ENCODE measurements at places on chromosomes 7 and 10.

- DNase-seq: no peak
Observed at GRCh38 chr10:25839683-25840082, 94.3 kb upstream of the MYO3A start.

GRCh38 chr10:29849886-29850285 lies 209.5 kb downstream of the JCAD start:
- no peak for DNase-seq

DNA sequence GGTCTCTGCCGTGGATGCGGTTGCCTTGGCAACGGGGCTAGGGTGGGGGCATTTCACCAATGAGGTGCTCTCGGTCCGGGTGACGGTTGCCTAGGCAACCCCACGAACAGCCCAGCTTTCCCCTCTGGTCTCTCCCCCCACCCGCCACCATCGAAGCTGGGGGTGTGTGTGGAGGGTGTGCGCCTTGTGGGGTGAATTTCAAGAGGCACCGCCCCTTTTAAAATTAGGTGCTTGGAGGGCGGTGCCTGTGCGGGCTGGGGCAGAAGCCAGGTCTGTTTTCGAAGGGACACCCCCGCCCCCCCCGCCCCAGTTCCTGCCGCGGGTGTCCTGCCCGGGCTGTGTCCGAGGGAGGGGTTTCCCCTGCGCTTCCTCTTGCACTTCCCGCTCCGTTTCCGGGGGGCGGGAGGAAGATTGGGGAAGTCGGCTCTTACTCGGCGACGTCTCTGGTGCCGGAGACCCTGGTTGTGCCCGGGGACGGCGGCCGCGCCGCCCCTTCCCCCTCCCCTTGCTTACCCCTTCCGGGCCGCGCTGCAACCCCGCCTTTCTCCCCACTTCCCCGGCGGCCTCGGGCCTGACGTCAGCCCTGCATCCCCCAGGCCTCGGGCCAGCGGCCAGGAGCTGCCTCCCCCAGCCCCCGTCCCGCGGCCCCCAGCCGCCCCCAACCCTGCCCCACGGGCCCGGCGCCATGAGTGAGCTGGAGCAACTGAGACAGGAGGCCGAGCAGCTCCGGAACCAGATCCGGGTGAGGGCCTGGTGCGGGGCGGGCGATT lies 2.2 kb downstream of the GNB2 start:
- peak; percentile 71 for DNase-seq

- peak; percentile 70 for DNase-seq
Observed at GRCh38 chr7:157276731-157277562, 59.9 kb upstream of the DNAJB6 start.

- no peak for DNase-seq
Observed at GRCh38 chr10:117432866-117433265, 57.6 kb upstream of the PDZD8 start.

DNA sequence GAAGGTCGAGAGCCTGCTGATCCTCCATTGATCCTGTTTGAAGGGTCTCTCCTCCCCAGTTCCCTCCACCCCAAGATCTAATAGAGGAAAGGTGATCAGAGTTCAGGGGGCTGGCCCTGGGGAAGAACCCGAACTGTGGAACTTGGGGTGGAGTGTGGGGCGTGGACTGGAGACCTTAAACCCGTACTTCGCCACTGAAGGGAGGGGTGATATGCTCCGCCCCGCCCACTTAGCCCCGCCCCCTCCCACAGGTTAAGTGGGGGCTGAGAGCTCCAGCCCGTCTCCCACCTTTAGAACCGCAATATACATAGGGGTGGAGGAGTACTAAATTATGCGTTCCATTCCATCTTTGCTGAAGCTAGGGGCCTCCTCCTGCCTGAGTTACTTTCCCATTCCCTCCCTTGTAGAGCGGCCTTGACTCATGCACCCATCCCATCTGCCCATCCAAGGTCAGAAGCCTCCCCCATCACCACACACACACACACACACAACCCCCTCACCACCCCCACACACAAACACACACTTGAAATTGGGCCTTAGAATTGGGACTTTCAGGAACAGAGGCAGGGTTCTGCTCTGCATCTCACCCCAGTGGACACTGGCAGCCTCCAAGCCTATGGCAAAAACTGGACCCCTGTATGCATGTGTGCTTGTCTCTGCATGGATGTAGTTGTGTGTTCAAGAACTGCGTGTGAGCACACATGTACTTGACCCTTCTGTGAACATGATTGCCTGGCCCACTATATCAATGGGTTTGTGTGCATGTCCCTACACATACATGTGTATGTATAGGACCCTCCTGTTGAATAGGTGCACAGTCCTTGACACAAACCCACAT lies 991 bp downstream of the SEMA4G start:
- no peak for DNase-seq

DNA sequence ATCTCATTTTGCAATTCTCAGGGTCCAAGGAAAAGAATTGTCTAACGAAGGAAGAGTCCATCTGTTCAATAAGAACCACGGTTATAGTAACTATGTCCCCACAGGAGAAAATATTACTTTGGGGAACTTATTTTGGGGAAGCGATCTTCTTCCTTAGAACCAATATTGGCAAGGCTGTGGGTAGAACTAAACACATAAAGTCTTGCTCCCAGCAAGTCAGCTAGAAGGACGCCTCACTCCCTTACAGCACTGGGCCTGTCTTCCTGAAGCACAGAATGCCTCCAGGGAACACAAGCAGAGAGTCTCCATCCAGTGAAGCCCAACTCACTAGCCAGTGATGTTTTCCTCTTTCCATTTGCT lies 30.2 kb downstream of the C10orf71 start:
- DNase-seq: no peak

GRCh38 chr7:36474283-36475010 lies 84.8 kb downstream of the ANLN start:
- DNase-seq: no peak

DNA sequence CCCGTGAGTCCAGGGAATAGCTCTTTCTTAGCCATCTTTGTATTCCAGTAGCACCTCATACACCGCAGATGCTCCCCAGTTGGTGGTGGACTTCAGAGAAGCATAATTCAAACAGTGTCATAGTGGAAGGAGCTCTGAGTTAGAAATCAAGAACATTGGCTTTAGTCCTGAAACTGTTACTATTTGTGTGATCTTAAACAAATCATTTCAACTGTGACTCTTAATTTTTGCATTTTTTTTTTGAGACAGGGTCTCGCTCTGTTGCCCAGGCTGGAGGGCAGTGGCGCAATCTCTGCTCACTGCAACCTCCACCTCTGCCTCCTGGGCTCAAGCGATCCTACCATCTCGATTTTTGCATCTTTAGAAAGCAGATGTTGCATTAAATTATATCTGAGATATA lies 1.8 kb downstream of the BPGM start:
- DNase-seq: no peak

GRCh38 chr10:122648599-122649428 lies 50.8 kb downstream of the C10orf120 start:
- peak; percentile 39 for DNase-seq

DNA sequence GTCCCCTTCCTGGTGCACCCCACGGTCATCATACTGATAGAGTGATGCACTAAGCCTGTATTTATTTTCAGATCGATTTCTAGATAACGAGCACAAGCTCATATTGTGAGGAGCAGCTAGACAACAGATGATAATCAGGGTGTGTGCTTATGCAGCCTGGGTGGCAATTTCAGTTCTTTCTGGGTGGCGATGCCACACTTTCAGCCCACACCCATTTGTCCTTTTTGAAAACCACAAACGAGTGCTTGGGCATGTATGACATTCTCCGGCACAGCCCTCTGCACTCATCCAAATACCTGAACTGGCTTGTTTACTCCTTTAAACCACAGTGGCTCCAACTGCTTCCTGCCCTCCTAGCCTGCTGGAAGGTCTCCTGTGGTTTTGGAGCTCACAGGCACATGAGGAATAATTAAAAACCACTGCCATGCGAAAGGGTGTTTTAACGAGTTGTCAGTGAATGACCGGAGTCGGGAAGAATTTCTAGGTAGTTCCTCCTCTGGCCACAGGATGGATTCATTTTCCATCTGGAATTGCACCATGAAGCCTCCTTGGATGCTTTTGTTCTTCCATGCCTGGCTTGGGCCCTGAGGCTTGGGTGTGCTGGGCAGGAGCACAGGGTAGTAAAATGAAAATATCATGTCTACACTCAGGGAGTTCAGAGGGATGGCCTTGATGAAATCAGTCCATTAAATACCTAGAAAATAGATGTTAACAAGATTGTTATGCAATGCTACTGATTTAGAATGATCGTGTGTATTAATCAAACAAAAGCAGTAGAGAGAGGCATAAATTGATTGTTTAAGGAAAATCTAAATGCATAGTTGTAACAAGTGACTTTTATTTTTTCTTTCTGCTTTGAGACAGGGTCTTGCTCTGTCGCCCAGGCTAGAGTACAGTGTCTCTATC lies 52.4 kb upstream of the ITGB1 start:
- DNase-seq: peak; percentile 16

- no peak for DNase-seq
Observed at GRCh38 chr7:127792528-127793342, 140.7 kb downstream of the SND1 start.

DNA sequence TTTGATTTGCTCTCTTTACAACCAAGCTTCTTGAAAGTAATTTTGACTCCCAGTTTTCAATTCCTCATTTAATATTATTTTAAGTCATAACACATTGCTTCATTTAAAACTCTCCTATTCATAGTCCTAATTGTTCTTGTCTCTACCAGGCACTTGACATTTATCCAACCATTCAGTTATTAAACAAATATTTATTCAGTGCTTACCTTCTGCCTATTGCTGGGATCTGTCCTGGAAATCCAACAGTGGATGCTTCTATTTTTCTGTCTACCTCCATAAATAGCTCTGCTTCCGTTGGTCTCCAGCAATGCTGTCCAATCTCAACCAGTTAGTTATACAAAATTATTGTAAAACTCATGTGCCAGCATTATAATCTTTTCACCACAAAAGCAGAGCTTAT lies 615.1 kb downstream of the ZWINT start:
- DNase-seq: no peak

DNA sequence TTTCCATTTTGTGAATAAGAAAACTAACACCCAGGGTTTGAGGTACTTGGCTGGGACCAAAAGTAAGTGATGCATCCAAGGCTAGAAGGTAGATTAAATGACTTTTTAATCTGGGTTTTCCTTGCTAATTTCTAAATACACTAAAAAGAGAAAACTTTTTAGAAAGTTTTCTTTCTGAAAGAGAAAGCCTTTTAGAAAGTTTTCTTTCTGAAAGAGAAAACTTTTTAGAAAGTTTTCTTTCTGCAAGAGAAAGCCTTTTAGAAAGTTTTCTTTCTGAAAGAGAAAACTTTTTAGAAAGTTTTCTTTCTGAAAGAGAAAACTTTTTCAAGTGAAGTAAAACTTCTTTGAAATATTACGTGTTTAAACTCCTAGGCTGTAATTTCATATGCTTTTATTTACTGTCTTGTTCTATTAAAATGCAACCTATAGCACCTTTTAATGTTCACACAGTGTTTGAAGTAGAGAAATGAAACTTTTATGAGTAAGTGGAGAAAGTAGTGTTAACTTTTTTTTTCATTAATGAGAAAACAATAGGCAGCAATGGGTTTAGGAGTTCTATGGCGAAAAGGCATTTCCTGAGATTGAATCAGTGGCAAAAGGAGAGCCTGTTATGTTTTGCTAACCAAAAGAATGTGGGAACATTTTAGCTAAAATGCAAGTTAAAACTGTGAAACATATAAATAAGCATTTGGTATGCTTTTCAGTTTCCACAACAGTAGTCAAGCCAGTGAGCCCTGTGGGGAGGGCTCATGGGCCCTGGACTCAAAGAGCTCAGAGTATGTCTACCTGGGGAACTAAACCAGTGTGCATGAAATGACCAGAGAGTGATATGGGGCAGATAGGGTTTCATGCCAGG lies 103.7 kb downstream of the RBM20 start:
- DNase-seq: no peak

DNA sequence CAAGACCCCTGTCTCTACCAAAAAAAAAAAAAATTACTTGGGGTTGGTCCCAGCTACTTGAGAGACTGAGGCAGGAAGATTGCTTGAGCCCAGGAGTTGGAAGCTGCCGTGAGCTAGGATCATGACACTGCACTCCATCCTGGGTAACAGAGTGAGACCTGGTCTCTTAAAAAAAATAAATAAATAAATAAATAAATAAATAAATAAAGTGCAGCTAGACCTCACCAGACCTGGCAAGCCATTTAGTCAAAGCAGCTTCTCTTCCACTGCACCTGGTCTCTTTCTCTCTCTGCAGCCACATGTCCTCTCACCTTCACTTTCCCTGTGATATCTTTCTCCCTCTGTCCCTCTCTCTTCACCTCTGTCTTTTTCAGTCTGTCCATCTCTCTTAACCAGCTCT lies 75.2 kb upstream of the CHCHD3 start:
- no peak for DNase-seq

GRCh38 chr7:158779061-158780000 lies 50.0 kb downstream of the ESYT2 start:
- DNase-seq: no peak

DNA sequence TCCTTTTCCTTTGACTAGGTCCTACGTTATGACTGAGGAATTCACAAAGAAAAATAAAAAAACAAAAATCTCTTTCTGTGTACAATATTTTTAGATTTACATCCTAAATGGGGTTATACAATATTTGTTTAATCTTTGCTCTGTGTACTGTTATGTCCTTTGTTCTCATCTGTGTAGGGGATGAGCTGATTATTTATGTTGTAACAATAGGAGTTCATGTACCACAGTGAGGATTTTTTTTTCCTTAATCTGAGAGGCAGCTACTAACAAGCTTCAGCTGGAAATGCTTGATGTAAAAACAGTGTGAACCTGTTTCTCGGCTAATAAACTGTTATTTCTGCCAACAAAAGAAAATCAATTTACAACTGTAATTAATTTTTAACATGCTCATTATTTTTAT lies 58.0 kb downstream of the ORC5 start:
- DNase-seq: no peak

DNA sequence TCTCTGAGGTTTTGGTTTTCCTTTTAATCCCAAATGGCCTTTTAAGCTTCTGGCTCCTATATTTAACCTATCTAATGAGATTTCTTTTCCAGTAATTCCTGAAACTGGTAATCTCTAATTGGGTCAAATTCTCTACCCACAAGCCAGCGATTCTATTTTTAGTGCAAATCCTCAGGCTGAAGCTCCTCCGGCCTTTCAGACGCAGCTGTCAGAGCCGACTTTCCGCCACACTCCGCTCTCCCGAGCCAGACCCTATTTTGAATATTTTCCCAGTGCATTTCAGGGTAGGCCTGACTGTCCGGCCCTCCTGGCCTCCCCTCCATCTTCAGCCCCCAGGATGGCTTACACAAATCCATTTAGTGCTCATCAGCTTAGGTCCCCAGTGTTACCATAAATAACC lies 9.7 kb upstream of the ADCY1 start:
- no peak for DNase-seq

DNA sequence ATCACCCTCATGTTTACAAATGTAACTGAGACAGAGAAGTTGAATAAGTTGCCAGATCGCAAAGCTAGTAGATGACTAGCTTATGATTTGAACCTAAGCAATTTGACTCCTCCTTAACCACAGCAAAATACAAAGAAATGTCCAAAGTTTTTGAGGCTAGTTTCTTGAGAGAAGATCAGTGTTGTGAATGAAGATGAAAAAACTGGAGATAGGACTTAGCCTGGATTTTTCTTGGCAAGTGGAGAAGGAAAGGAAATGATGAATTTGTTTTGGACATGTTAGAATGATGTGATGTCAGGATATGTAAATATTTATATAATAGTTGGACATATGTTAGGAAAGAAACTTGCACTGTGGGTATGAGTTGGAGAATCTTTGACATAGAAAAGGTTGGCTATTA lies 149.8 kb downstream of the LSMEM1 start:
- no peak for DNase-seq

GRCh38 chr10:87721781-87722180 lies 62.1 kb downstream of the PAPSS2 start:
- DNase-seq: no peak
